ENCODE measurements at places on chromosomes 12 and 14. TPM values are rescaled to one million over a fixed set of nuclear protein-coding genes. Genes with fewer than 3 reads are reported as not detected.
A peak's percentile ranks its signal among the peaks of the same experiment; 100 is the strongest.

GRCh38 chr14:31781578-31781977, 220.4 kb downstream of the NUBPL start:
- H3K4me1 ChIP-seq, result no peaks in the 10 kb centered on the region
- H3K4me3 ChIP-seq, result no peak overlapping the region
- no peak overlapping the region for H3K27ac ChIP-seq
- no peaks in the 10 kb centered on the region for H3K27me3 ChIP-seq

GRCh38 chr12:95089462-95089861, 16.0 kb upstream of the NR2C1 start:
- peaks cover 4% of the 10 kb centered on the region for H3K36me3 ChIP-seq
- no peak for DNase-seq
- no peak overlapping the region for H3K4me3 ChIP-seq
- H3K4me1 ChIP-seq, result peaks cover 5% of the 10 kb centered on the region

DNA sequence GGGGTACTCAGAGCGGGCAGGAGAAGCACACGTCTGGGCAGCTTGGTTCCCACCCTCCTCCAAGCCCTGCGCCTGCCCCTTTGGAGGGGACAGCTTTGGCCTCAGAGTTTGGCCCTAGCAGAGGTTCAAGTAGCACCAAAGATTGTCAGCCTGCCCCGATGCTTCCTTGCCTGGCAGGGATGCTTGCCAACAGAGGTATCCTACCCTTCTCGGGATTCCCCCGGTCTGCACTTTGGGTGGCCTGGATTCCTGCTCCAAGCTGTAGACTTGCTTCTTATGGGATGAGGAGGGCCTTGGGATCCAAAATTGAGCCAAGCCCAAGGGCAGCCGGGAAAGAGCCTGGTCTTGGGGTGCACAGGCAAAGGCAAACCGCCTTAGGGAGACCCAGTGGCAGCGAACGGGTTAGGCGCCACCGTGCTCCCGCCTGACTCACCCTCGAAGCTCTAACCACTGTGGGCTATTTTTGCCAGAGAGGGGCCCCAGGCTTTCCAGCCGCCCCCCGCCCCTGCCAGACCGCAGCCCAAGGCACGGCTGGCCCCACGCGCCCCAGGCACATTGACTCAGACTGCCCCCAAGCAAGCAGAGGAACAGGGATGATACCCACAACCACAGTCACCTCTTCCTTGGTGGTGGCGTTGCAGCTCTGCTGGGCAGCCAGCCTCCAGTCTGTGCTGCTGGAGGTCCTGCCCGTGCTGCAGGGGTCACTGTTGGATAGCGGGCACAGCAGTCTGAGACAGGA, 847 bp upstream of the WNT10B start:
- H3K36me3 ChIP-seq, result no peaks in the 10 kb centered on the region
- H3K27ac ChIP-seq, result peak overlapping the region; percentile 19
- peak; percentile 83 for DNase-seq
- peak overlapping the region; percentile 83 for H3K4me3 ChIP-seq
- peaks cover 58% of the 10 kb centered on the region for H3K4me1 ChIP-seq

GRCh38 chr12:109153821-109154441, 37.5 kb downstream of the ACACB start:
- H3K27me3 ChIP-seq, result peaks cover 26% of the 10 kb centered on the region
- H3K27ac ChIP-seq, result no peak overlapping the region

DNA sequence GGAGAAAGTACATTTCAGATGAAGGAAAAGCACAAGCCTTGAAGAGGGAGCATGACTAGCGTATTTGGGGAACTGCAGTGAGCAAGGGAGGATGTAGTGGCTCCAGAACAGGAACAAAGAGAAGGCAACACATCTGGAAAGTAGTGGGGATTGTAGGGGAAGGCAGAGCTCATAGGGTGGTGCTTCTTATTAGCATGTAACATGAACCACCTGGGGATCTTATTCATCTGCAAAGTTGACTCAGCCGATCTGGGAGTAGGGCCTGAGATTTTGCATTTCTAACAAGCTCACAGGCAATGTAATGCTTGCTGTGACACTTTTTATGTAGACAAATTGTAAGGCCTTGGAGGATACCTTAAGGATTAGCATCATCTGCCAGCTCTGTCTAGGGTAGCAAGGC, 447.3 kb downstream of the NELL2 start:
- H3K36me3 ChIP-seq, result no peaks in the 10 kb centered on the region
- no peak overlapping the region for H3K4me3 ChIP-seq
- H3K27ac ChIP-seq, result no peak overlapping the region
- H3K27me3 ChIP-seq, result no peaks in the 10 kb centered on the region

DNA sequence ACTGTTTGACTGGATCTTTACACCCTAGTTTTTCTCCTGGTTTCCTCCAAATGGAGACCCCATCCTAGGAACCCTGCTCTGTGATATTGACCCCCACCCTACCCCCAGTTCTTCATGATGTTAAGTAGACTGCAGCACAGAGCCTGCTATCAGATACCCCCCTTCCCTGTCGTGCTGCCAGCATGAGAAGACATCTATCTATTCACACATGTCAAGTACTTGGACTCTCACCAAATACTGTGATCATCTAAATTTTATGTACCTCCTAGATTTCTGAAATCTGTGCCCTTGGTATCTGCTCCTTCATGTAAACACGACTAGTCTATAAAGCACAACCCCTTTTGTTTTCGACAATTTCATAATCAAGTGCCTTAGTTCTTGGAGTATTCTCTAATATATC, 38.9 kb downstream of the FERMT2 start:
- peaks cover 62% of the 10 kb centered on the region for H3K4me1 ChIP-seq
- H3K27me3 ChIP-seq, result no peaks in the 10 kb centered on the region
- no peak overlapping the region for H3K4me3 ChIP-seq
- H3K27ac ChIP-seq, result peak overlapping the region; percentile 16
- peaks cover 61% of the 10 kb centered on the region for H3K36me3 ChIP-seq
- no peak for DNase-seq

DNA sequence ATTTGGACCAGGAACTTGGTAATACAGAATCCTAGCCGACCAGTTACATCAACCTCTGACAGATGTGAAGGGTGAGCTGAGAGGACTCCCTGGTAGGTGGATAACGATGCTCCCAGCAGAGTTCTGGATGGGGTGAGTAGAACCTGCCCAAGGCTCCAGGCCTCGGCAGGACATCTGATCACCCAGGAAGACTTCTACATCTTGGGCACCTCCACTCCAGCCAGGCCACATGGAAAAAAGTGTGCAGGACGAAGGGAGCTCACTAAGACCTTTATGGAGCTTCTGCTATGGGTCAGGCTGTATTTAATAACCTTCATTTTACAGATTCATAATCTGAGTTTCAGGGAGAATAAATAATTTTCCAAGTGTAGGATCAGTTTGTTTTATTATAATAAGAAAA, 1028.7 kb downstream of the BCL11B start:
- H3K36me3 ChIP-seq, result no peaks in the 10 kb centered on the region
- H3K27me3 ChIP-seq, result no peaks in the 10 kb centered on the region
- DNase-seq, result no peak
- no peak overlapping the region for H3K4me3 ChIP-seq
- no peak overlapping the region for H3K27ac ChIP-seq

GRCh38 chr14:94636744-94637412, 24.7 kb downstream of the SERPINA3 start:
- H3K4me1 ChIP-seq, result no peaks in the 10 kb centered on the region
- H3K4me3 ChIP-seq, result no peak overlapping the region
- H3K27me3 ChIP-seq, result peaks cover 3% of the 10 kb centered on the region

- peaks cover 9% of the 10 kb centered on the region for H3K27me3 ChIP-seq
- no peak for DNase-seq
- no peak overlapping the region for H3K4me3 ChIP-seq
These were observed 2.0 kb downstream of the ESR2 start for GRCh38 chr14:64292197-64292596.

GRCh38 chr14:74349757-74350156, 1.5 kb downstream of the VRTN start:
- H3K27me3 ChIP-seq, result peaks cover 33% of the 10 kb centered on the region
- H3K4me3 ChIP-seq, result no peak overlapping the region
- no peak for DNase-seq
- no peak overlapping the region for H3K27ac ChIP-seq
- no peaks in the 10 kb centered on the region for H3K4me1 ChIP-seq
- H3K36me3 ChIP-seq, result no peaks in the 10 kb centered on the region

GRCh38 chr12:47988073-47989022, 15.9 kb downstream of the COL2A1 start:
- peak overlapping the region; percentile 26 for H3K4me3 ChIP-seq
- H3K4me1 ChIP-seq, result peaks cover 14% of the 10 kb centered on the region
- H3K27me3 ChIP-seq, result peaks cover 35% of the 10 kb centered on the region
- peak overlapping the region; percentile 51 for H3K27ac ChIP-seq
- no peak for DNase-seq

GRCh38 chr14:73238424-73238852, 1.1 kb downstream of the PAPLN start:
- H3K4me1 ChIP-seq, result peaks cover 27% of the 10 kb centered on the region
- H3K27me3 ChIP-seq, result peaks cover 44% of the 10 kb centered on the region
- H3K27ac ChIP-seq, result no peak overlapping the region
- H3K4me3 ChIP-seq, result peak overlapping the region; percentile 83
- peak; percentile 63 for DNase-seq

- DNase-seq, result peak; percentile 89
- H3K4me3 ChIP-seq, result peak overlapping the region; percentile 59
- H3K27ac ChIP-seq, result peak overlapping the region; percentile 87
These were observed 29.7 kb downstream of the CLEC1A start for GRCh38 chr12:10069099-10069498.

- no peak for DNase-seq
- no peak overlapping the region for H3K27ac ChIP-seq
- no peak overlapping the region for H3K4me3 ChIP-seq
- peaks cover 14% of the 10 kb centered on the region for H3K4me1 ChIP-seq
- H3K27me3 ChIP-seq, result no peaks in the 10 kb centered on the region
- no peaks in the 10 kb centered on the region for H3K36me3 ChIP-seq
These were observed 33.5 kb upstream of the BMAL2 start for GRCh38 chr12:27299102-27299501.

DNA sequence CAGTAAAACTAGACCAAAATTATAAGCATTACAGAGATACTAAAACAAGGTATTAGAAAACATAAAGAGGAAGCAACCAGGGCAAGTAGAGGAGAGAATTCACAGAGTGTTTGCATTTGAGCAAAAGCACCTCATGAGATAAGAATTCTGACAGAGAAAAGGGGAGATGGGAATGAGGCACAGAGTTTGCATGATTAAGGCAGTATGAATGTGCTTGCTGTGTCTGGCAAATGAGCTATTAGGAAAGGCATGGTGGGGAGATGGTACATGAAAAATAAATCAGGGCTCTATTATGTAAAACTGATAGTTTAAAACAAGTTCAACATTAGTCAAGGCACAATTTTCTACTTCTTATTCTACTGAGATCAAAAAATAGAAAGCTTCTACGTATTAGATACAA, 23.1 kb downstream of the GARIN6 start:
- no peaks in the 10 kb centered on the region for H3K36me3 ChIP-seq
- H3K4me3 ChIP-seq, result no peak overlapping the region
- no peaks in the 10 kb centered on the region for H3K27me3 ChIP-seq
- H3K4me1 ChIP-seq, result no peaks in the 10 kb centered on the region

DNA sequence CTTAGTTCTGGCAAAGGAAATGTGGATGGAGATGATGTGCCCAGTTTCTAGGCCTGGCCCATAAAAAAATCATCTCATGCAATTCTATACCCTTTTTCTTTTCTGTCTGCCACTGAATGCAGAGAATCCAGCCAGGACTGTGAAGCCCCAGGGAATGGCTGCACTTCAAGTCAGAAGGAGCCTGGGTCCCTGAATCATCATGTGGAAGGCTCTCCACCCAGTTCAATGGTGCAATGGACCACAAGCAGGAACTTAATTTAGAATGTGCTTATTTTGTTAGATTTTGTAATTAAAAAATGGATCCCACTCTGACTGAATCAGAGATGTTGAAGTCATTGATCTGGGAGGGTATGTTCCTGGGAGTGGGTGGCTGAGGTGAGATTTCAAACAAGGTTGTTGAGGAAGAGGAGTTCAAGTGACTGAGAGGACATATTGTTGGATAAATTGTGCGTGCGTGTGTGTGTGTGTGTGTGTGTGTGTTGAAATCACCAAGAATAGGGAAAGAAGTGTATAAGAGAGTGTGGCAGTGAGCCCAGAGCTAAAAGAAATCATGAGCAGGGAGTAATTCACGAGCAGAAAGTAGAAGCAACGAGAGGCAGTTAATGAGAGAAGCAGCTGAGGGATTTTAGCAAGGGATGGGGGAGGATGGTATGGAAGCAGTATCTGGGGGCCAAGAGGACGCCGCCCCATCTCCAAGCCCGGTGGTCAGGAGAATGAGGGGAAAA, 125.4 kb downstream of the TMX1 start:
- DNase-seq, result no peak
- peaks cover 3% of the 10 kb centered on the region for H3K4me1 ChIP-seq
- no peak overlapping the region for H3K27ac ChIP-seq
- H3K4me3 ChIP-seq, result no peak overlapping the region
- no peaks in the 10 kb centered on the region for H3K36me3 ChIP-seq
- H3K27me3 ChIP-seq, result 0 out of 2 replicates have a peak, but pooled peaks cover 2% of the 10 kb centered on the region

DNA sequence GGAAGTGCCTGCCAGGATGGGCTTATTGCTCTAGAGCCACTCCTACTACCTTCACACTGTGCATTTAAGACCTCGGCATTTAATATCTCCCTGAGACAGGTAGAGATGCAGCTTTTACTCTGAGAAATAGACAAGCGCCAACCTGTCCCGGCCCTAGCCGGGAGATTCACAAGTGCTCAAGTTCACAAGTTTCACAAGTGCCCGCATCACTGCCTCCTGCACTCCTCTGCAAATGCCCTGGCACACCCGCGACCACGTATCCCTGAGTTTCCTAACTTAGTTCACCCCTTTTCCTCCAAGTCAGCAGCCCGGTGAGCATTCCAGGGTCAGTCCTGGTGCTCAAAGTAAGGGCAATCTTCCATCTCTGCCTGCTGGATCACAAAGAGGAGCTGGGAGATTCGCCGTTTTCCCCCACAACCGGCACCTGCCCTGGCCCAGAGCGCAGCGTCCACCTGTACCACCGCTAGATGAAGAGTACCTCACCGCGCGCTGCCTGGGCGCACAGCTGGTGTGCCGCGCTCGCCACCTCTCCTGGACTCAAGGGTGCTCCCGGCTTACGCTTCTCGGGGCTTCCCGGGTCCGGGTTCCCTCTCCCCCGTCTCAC, 5.0 kb upstream of the SLC38A4 start:
- no peak overlapping the region for H3K27ac ChIP-seq
- peaks cover 14% of the 10 kb centered on the region for H3K27me3 ChIP-seq
- no peak for DNase-seq
- H3K4me3 ChIP-seq, result peak overlapping the region; percentile 84
- H3K4me1 ChIP-seq, result peaks cover 23% of the 10 kb centered on the region

DNA sequence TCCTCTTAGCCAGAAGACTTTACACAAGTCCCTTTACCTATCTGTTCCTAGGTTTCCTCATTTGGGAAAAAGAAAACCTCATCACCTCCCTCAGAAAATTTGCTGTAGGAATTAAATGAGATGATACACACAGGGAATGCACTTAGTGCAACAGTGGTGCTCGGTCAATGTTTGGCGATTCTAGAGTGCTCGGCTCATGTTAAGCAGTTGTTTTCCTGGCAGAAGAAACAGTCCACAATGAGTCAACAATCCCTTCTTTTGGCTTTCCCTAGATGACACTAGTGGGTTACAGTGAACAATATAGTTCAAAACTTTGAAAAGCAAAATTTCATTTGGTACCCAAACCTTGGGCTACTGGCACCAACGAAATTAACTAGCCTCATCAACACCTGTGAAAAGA, 3.9 kb upstream of the TMEM233 start:
- H3K27ac ChIP-seq, result no peak overlapping the region
- H3K36me3 ChIP-seq, result no peaks in the 10 kb centered on the region
- no peak overlapping the region for H3K4me3 ChIP-seq
- H3K27me3 ChIP-seq, result peaks cover 3% of the 10 kb centered on the region
- H3K4me1 ChIP-seq, result no peaks in the 10 kb centered on the region

Gene FGF23
- total RNA-seq, result not detected

Gene TAS2R13
- total RNA-seq, result not detected

Gene TTC6
- 0.68 TPM for total RNA-seq

Gene CD9
- 66.4 TPM for total RNA-seq

Gene DTX1
- not detected for total RNA-seq

Gene TRIAP1
- 44.5 TPM for total RNA-seq

Gene CLEC4E
- total RNA-seq, result not detected

Gene GNB3
- total RNA-seq, result 7.0 TPM

Gene GYS2
- not detected for total RNA-seq

Measured in HFFc6 (cell line).